Endothelial cell of umbilical vein (primary cell): ENCODE measurements at places on chromosomes 12 and 14. TPM values are rescaled to one million over a fixed set of nuclear protein-coding genes. Genes with fewer than 3 reads are reported as not detected.

GRCh38 chr12:46442738-46443137 is 70.2 kb upstream of the SLC38A2 start:
- no peak for DNase-seq

DNA sequence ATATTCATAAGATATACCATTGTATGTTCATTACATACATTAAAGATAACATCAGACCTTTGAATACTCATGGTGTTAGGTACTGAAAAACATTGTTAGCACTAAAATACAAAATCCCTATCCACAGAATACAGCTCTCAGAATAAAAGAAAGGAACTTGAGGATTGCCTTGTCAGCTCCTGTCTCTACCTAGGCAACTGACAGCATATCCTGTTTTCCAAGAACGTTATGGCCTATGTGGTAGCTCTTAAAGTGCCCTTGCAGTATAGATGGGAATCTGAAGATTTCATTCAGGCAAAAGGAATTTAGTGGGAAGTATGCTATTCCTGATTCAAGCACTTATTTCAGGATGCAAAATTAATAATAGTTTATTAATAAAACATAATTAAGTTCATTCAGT is 1.8 kb upstream of the PPP1R12A start:
- peak; percentile 43 for DNase-seq

DNA sequence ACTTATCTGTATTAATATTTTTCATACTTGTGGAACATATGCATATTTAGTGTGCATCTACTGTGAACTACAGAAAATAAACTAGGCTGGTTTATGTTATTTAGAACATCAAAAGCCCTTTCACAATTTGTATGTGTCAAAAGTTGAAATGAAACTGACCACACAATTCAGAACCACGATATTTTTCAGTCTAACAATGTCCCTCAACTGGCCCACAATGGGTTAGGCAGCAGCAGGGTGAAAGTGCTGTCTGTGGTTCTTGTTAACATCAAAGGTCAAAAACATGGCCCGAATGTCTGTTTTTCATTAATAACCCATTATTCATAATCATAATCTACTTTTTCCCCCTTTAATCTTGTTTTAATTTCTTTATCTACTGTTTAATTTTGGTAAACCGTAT is 559.9 kb upstream of the ATP2B1 start:
- DNase-seq = no peak

DNA sequence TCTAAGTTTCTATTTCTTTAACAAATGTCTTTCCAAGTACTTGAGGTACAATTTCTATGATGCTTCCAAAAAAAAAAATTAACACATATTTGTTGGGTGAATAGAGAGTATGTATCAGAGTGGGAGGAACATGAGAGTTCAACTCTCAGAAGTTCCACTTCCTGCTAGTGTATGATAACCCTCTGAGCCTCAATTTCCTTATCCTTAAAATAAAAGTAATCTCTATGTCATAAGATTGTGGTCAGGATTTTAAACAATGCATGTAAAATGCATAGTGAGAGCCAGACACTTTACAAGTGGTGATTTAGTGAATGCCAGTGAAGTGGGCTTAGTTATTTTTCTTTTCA is 270.3 kb upstream of the AMIGO2 start:
- peak; percentile 74 for DNase-seq

Gene CCDC196
- total RNA-seq = not detected in 2 replicates

DNA sequence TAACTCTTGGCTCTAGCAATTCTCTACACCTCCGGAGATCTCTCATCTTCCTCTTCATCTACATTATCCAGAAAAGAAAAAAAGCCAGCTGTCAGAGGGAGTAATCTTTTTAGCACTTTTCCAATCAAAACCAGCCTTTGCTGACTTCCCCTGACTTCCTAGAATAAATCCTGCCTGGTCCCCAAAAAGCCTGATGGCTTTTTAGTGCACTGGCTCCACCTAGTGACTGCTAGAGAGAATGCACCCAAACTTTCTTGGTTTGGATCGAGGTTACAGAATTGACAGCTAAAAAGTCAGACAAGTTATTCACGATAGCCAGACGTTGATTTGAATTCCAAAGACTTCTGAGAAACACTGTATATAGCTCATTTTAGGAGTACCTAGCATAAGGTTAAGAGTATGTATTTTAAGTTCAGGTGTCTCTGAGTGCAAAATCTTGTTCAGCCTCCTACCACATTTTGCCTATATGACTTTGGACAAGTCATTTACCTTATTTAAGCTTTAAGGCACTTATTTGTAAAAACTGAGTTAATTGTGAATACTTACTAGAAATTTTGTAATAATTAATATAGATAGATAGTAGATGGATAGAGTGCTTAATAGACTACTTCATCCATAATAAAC is 185.7 kb upstream of the GRIN2B start:
- peak; percentile 58 for DNase-seq

DNA sequence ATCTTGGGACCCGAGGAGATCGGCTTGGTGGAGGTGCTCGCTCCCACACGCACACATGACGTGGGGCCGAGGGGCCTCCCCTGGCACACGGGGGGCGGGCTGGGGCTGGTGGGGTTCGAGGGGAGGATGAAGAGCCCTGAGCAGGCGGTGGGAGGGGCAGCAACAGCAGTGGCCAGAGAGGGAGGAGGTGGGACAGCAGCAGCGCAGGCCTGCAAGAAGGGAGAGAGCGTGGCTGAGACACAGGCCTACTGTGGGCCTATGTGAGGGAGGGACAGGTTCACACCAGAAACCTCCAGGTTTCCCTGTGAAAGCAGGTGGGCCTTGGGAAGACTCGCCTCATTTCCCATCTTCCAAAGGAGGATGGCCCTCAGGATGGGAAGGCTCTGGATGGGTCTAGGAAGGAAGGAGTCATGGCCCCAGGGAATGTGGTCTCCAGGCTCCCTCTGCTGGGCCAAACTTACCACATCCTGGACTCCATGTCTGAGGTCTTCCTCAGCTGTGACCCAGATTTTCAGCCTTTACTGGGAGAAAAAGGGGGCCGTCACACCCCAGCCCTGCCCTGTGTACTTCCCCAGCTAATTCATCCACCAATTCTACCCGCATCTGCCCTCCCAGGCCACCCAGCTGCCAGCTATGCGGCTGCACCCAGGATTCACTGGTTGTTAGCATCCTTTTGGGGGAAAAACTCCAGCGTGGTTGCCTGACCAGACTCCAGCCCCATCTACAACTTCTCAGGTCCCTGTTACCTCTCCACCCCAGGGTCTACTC is 2.8 kb downstream of the PIANP start:
- peak; percentile 58 for DNase-seq

- DNase-seq = no peak
These were observed 79.4 kb downstream of the TMTC2 start for GRCh38 chr12:82765971-82766705.

Gene ESRRB
- total RNA-seq = not detected in 2 replicates

GRCh38 chr14:91723501-91723900 is 8.4 kb downstream of the CATSPERB start:
- DNase-seq = no peak

- DNase-seq = no peak
These were observed 206.6 kb upstream of the RTL1 start for GRCh38 chr14:101109981-101110728.

Gene CAPRIN2
- 25.0 and 29.9 TPM in 2 replicates for total RNA-seq

DNA sequence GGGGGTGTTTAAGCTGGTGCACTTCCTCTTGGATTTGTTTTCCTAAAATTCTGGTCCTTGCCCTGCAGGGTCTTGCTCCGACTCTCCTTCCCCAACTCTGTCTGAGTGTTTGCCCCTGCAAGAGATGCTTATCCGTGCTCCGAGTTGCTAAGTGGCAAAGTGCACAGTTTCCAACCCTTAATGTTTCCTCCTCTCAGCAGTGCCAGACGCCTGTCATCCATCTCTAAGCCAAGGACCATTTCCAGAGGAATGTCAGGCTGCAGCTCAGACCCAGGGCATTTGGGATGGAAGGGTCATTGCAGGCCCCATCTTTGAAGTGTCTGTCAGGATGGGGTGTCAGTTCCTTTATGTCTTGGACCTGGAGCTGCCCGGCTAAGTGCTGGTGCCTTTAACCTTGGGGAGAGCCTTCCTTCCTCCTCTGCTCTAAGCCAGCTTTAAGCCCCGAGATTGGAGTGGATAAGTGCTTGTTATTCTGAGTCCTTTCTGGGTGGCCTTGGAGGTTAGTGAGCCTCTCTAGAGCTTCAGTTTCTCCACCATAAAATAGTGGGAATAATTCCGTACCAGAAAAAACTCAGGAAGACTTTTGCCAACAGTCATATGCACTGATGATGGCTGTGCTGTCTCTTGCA is 15.0 kb downstream of the WNT5B start:
- no peak for DNase-seq

DNA sequence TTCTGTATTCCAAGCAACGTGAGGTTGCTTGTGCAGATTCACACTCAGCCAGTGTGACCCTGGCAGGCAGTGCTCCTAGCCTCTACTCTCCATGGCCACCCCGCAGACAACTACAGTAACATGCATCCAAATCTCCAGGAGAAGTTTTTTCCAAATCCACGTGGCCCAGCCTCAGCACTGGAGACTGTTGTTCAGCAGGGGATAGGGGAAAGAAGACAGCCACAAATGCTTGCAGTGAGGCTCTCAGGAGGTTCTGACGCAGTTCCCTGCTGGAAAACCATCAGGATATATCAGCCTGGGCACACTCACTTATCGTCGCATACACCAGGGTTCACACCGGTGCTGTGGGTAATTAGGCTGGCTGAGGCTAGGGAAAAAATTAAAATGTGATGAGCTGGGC is 16.2 kb downstream of the IQSEC3 start:
- DNase-seq = no peak

DNA sequence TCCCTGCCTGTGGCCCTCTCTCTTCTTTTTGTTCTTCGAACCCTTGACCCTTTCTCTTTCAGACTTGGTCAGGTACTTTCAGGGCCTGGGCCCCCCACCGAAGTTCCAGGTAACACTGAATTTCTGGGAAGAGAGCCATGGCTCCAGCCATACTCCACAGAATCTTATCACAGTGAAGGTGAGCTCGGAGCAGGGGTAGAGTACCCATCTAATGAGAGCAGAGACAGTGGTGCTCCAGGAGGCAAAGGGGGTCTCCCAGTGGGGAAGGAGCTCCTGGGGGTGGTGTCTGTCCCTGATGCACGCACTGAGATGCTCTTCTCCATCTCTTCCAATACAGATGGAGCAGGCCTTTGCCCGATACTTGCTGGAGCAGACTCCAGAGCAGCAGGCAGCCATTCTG is 4.7 kb downstream of the IRF9 start:
- DNase-seq = no peak

Gene DIO2
- 0.75 TPM in 1 of 2 replicates, not detected in the other for total RNA-seq

- DNase-seq = no peak
These were observed 13.1 kb downstream of the DPF3 start for GRCh38 chr14:72880820-72881219.

Gene OR5AU1
- total RNA-seq = not detected in 2 replicates

Gene TRIM9
- not detected in 2 replicates for total RNA-seq

- no peak for DNase-seq
These were observed 43.1 kb downstream of the LIMA1 start for GRCh38 chr12:50240096-50240791.

DNA sequence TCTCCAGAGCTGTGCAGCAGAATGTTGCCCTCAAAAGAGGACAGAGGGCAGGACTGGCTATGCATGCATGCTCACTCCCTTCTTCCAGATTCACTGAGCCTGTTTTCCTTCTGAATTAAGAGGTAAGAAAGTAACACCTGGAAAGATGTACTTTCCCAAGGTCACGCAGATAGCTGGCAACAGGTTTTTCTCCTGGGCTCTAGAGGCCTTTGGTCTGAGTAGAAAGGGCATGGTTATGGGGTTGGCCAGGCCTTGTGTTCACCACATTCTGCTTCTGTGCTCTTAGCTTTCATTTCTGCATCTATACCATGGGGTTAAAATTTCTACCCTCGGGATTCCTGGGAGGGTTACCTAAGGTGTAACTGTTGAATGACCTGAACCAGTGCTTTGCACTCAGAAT is 57.5 kb downstream of the RASSF3 start:
- DNase-seq = no peak

Gene SERPINA1
- total RNA-seq = not detected in 2 replicates

- no peak for DNase-seq
These were observed 8.0 kb upstream of the HIP1R start for GRCh38 chr12:122827258-122827657.

- no peak for DNase-seq
These were observed 211.3 kb downstream of the AACS start for GRCh38 chr12:125276567-125276966.

- no peak for DNase-seq
These were observed 365 bp downstream of the CCDC59 start for GRCh38 chr12:82357845-82358199.

DNA sequence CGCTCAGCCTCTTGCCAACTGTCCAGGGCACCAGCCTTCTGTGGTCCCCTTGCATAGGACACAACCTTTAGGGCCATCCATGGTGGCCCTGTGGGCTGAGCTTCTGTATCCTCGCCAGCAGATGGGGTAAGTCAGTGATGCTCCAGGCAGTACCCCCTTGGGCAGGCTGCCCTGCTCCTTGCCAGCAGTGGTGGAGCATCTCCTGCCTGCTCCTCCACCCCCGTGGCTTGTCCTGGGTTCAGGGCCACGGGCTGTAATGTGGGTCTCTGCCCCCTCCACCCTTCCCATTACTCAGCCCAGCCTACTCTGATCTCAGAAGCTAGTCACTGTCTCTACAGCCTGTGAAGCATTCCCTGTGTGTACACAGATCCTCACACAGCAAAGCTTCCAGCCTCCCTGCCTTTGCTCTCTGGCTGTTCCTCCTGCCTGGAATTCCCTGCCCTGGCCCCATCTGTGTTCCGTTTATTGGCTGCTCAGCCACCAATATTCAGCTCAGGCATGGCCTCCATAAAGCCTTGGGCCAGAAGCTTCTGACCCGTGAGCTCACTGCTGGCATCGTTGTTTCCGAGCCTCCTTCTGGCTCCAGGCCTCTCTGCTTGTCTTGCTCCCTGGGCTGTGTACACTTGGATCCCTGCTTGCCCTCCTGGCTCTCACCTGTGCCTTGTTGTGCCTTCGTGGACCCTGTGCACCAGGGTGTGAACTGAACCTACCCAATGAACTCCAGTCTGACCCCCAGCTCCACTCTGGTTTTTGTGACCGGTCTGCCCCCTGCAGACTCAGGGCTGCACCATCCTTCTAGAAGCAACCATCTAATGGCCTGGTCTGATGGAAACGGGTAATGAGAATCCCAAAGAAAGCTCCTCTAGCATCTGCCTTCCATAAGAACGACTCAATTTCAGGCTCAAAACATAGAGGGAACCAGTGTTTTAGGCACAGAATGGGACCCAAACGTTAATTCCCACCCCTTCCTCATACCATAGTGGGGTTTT is 177.0 kb upstream of the PRMT8 start:
- DNase-seq = peak; percentile 20

DNA sequence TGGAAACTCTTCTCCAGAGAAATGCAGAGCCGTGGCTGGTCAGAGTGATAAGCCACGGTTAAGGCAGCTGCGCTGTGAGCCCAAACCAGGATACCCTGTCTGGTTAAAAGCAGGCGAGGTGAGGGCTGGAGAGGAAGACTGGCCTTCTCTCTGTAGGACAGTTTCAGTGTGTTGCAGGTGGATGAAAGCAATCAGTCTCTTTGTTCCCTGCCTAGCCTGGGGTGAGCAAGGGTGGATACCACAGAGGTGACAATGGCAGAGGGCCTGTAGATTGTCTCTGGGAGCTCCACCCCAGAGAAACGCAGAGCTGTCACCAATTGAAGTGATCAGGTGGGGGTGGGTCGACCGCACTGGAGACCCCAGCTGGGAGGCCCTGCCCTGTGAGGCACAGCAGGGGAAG is 621.9 kb downstream of the LRFN5 start:
- DNase-seq = no peak
